ENCODE measurements at places on chromosomes 1 and 21.

- no peak for DNase-seq
Observed at GRCh38 chr1:43293176-43293575, 7.6 kb upstream of the TIE1 start.

DNA sequence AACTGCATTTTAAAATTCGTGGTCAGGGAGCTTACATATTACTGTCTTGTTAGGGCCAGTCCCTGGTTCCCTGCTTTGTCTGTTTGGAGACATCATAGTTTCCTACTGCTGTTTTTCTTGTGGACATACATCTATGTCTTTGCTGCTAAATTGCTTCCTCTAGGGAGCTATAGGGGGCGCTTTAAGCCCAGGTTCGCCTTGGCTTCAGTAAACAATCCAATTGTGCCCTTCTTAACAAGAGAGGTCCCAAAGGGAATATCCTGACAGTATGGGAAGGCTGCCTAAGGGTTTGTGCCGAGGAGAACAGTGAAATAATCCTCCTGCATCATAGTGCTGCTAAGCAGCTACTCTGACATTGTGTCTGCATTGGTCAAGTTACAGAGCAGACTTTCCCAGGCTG, 112.5 kb downstream of the USH2A start:
- peak; percentile 37 for DNase-seq

GRCh38 chr1:155942578-155943141, 1.2 kb downstream of the RXFP4 start:
- no peak for DNase-seq

GRCh38 chr1:89557956-89558355, 33.3 kb downstream of the LRRC8B start:
- no peak for DNase-seq

- DNase-seq: no peak
Observed at GRCh38 chr21:26846036-26846931, 1.1 kb upstream of the ADAMTS1 start.

DNA sequence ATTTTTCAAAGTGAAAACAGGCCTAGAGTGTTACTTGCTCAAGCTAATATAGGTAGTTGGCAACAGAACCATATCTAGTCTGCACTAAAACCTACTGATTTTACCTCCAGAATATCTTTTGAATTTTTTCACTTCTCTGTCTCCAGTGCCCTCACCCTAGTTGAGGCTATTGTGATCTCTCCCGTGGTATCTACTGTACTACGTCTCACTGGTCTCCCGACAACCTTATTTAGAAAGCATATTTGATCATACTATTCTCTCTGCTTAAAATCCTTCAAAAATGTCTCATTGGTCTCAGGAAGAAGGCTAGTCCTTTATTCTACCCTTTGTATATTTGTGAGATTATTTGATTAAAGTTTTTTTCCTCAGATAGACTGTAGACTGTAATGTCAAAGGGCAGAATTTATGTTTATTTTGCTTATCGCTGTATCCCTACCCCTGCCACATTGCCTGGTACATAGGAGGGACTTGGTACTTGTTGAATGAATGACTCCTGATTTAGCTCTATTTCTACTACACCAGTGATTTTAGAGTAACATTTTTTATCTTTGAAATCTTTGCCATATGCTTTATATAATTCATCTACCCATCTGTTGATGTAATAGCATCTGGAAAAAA, 135.5 kb upstream of the KIAA1614 start:
- DNase-seq: no peak

DNA sequence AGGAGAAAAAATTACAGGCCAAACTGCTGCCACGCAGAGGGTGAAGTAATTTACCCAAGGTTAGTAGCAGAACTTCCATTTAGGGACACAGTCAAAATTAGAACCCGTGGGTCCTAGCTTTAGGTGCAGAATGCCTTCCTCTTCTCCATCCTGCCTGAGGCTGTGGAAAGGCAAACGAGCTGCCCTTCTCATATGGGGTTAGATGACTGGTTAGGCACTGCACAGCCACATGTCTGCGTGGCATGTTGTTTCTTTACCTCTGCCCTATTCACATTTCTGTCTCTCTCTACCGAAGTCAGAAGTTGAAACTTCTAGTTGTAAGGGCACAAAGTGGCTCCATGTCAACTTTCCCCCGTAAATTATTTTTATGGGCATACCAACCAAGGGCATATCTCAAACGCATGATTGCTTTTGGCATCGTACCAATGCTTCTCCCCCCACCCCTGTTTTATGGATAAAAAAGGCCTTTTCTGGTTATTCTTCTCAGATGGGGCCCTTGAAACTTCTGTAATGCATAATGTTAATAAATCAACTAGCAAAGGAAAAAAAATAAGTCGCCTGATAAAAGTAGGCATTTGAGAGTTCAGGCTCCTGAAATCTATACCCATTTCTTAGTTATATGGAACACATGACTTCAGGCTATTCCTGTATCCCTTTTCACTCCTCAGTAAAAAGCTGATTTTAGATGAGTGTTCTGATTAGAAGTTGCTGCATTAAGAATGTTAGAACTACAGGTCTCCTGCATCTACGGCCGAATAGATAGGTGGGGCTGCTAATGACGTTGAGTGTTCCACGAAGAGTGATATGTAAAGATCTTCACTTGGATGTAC, 139.6 kb upstream of the NRIP1 start:
- no peak for DNase-seq

- no peak for DNase-seq
Observed at GRCh38 chr1:239718997-239719628, 332.7 kb downstream of the CHRM3 start.

DNA sequence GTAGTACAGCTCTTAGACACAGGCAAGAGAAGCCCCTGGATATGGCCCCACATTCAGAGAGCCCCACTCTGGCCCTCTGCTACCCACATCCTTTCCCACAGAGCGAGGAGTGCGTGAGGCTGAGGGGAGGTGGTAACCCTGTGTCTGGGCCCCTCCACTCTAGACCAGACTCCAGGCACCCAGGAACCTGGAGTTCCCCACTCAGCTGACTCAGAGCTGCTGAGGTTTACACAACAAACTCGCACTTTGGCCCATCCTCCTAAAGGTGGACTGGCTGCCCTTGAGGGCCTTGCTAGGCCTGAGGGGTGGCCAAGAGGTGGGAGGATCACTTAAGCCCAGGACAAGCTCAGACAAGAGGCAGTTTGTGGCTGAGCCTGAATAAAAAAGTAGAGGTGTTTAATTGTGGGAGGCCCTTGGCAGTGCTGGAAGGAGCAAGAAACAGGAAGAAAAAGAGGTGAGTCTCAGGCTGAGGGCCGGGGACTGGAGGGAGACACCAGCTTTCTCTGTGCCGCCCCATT, 10.7 kb downstream of the MR1 start:
- DNase-seq: no peak

- DNase-seq: no peak
Observed at GRCh38 chr1:160838888-160839287, 23.8 kb downstream of the CD244 start.

DNA sequence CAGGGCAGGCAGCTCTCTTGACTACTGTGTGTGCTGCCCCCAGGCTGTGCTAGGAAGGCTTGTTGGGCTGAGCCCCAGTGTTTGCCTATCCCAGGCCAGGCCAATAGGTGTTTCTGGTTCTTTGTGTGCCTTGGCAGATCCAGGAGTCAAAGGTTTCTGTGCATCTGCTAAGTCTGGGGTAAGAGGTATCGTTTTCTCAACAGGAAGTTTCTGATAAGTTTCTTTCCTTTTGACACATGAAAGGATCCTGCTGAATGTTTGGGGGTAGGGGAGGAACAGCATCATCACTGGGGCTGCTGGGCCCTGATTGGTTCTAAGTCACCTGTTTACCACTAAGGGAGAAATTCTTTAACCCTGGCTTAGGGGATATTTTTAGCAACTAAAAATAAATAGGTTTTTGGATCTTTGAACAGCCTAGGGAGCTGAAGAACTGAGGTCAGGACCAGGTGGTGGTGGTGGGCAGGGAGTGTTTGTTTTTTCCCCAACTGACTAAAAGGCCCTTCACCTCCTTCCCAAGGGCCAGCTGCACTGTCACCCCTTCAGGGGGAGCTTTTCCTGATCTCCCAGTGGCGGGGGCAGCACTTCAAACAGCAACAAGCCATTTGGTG, 85.1 kb downstream of the KCNN3 start:
- DNase-seq: no peak

DNA sequence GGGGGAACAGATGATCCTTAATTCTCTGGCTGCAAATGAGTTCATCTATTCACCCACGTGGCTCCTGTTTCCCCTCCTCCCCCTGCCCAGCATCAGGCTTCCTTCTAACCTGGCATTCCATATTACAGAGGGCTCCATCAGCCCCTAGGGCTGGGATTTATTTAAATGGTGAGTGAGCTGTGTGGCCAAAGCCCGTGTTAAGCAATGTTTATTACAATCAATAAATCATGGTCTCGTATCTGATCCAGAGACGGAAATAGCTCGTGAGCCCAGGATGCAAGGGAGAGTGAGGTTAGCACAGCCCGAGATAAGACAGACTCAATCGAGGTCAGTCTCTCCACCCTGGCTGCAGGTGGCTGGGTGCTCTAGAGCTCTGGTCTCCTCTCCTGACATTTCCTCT, 43.1 kb upstream of the IGSF21 start:
- no peak for DNase-seq

GRCh38 chr1:213891989-213892902, 95.5 kb upstream of the PROX1 start:
- no peak for DNase-seq

GRCh38 chr1:226692051-226692792, 46.9 kb downstream of the ITPKB start:
- DNase-seq: no peak

DNA sequence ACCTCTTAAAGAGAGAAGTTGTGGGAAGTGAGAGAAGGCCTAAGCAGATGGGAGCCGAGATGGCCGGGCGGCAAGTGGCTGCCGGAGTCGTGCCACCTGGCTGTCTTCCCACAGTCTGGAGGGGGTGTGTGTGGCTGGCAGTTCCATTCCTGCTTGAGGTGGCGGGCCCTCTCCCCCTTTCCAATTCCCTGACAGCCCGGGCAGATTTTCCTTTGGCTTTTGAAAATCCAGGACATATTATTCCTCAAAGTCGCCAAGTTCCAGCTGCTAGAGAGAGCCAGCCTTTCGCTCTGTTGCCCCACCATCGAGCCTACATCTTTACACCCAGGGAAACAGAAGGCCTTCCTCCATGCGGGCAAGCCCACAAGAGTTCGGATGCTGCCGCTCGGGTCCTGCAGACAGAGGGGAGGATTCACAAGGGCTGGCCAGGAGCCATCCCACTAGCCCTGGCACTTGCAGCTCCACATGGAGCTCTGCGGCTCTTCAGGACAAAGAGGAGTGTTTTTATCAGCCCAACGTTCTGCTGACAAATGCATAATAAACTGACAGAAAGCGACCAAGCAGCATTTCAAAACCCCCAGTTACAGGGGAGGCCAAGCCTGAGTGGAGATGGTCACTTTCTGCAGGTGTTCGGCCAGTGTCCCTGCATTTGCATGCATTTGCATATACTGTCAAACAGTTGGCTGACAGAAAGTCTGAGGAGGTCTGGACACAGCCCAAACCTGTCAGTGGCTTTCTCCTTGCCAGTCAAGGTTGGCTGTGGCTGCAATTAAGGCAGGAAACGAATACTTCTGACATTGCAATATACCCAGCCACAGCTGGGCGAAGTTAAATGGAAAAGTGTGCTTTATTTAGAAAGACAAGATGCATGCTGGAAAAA, 45.9 kb downstream of the OLIG1 start:
- no peak for DNase-seq

GRCh38 chr1:12556368-12556930, 61.6 kb downstream of the DHRS3 start:
- no peak for DNase-seq

GRCh38 chr1:237811633-237812032, 79.1 kb downstream of the ZP4 start:
- DNase-seq: no peak

DNA sequence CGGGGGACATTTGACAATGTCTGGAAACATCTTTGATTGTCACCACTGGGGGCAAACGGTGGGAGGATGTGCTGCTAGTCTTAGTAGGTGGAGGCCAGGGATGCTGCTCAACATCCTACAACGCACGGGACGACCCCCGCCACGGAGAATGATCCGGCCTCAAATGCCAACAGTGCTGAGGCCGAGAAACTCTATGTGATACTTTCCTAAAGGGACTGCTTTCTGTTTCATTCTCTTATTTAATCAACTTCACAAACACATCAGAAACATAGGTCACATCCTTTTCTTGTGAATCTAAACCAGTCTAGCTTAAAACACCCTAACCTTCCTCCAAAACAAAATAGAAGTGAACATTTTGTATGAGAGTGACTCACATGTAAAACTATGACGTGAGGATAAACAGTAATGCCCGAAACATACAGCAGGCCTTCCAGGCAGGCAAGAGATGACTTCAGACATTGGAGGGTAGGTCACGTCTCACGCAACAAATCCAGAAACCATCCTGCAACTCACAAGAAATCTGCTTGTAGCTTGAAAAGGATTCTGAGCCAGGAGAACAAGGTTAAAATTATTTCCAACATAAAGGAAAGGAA, 37.2 kb upstream of the ETS2 start:
- DNase-seq: no peak

- no peak for DNase-seq
Observed at GRCh38 chr1:203349773-203350524, 973 bp downstream of the FMOD start.

GRCh38 chr1:198888379-198888943, 249.6 kb downstream of the PTPRC start:
- no peak for DNase-seq

- DNase-seq: no peak
Observed at GRCh38 chr1:214808845-214809460, 206.0 kb downstream of the CENPF start.

DNA sequence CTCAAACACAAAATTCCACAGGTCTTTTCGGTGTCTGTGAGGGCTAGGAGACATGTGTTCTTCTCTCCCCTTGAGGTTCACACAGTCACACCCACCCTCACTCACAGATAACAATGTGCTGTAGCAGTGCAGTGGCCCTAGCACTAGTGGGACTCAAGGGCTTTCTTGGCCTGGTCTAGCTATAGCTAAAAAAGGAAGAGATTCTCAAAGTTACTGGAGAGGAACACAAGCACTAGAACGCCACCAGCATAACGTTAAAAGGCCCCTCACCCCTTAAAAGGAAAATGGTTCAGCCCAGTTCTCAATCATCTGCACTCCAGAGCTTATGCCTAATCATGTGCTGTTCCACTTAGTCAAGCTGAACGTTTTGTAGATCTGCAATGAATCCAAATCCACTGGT, 39.5 kb downstream of the RGS8 start:
- no peak for DNase-seq

DNA sequence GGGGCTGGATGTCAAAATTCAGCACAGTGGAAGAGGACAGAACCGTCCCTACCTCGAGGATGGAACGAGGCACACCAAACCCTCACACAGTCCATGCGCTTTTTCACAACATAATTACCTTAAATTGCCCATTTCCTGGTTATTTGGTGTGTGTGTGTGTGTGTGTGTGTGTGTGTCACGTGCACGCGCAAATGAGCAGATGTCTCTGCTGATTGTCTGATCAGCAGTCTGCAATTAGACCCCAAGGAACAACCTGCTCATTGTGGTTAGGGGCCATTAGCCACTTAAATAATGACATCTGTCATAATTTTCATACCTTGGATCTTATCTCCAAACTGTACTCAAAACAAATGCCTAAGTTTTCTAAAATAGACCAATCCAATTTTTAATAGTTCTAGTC, 23.2 kb downstream of the AVPR1B start:
- DNase-seq: no peak

Measured in NCI-H2029 (cell line).